ENCODE measurements at places on chromosomes 11 and 22. TPM values are rescaled to one million over a fixed set of nuclear protein-coding genes. Genes with fewer than 3 reads are reported as not detected.

GRCh38 chr11:536841-537621 is at the start of gene LRRC56:
Gene LRRC56, plus strand, starts transcription at chr11:537527. Its CDS starts 3,158 bp downstream, at chr11:540685.
- DNase-seq, result peak; percentile 49

DNA sequence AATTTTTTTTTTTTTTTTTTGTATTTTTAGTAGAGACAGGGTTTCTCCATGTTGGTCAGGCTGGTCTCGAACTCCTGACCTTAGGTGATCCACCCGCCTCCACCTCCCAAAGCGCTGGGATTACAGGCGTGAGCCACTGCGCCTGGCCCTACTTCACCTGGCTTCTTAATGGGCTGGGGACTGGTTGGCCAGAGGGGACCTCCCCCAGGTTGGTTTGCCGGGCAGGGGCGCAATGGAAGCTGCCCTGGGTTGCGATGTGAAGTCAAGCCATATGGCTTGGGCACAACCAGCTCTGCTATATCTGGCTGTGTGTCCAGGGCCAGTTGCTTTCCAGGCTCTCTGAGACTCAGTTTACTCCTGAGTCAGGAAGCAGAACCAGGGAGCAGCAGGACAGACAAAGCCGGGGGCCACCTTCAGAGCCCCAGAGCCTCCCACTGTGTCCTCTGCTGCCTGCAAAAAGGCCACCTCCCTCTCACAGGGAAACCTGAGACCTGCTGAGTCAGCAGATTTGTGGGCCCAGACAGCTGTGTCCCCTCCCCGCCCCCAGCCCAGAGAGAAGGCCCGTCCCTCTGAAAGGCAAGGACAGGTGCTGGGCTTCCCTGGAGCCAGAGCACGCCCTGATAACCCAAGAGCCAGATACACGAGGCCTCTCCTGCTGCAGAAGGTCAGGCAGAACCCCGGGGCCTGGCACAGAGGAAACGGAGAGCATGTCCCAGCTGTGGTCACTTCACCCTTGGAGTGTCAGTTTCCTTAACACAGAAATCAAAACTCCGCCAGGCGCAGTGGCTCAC is 29.2 kb upstream of the DAGLA start:
- DNase-seq, result no peak

NPAS4 gene
- total RNA-seq, result 0.50 TPM

CECR2 gene
- 15.7 TPM for total RNA-seq

- DNase-seq, result no peak
Measured at GRCh38 chr11:123362941-123363340, 67.1 kb upstream of the GRAMD1B start.

DNA sequence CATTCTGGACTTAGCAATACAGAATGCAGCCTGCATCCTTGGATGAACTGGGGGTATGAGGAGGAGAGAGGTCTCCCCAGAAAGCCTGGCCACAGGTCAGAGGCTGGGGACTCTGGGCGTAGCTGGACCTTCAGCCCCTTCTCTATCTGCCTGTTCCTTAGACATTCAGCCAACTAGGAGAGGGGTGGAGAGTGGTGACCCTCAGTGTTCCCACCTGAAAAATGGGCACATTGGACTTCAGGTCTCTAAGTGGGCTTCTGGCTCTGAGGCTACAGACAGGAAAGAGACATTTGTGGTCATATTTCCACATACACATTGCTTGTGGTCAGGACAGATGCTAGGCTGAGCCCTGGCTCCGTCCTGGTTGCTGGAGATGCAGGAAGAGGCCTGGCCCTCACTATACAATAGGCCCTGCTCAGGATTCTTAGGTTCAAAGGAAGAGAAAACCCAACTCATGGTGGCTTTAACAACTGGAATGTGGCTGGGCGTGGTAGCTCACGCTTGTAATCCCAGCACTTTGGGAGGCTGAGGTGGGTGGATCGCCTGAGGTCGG is 30.1 kb upstream of the CBX7 start:
- peak; percentile 29 for DNase-seq

DNA sequence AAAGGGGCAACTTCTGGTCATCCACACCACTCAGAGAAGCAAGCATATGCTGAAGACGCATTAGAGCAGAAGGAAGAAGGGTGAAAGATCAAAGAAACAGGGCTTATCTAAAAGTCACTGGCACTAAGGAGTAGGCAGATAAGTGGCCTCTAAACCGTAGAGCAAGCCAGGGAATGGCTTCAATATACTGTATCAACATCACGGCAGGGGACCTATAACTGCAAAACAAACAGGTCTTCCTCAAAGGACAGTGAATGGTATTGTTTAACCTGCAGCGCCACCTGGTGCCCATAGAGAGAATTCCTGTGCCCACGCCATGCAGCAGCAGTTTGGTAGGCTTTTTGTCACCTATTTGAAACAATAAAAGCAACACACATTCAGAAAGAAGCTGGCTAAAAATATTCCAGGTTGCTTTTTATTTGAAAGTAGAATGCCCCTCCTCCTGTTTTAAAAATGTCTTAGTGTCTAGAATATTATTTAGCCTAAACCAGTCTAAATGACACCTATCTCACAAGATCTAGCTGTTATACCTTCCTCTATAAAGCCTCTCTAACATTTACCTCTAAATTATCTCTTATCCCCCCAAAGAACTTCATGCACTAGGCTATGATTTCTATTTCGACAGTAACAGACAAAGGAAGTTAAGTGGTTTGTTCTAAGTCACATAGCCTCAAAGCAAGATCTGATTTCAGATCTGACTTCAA is 21.8 kb downstream of the SNX19 start:
- peak; percentile 44 for DNase-seq
